ENCODE measurements at places on chromosomes 3 and 15.

GRCh38 chr15:90497376-90497775 lies 32.3 kb upstream of the CRTC3 start:
- DNase-seq = no peak

DNA sequence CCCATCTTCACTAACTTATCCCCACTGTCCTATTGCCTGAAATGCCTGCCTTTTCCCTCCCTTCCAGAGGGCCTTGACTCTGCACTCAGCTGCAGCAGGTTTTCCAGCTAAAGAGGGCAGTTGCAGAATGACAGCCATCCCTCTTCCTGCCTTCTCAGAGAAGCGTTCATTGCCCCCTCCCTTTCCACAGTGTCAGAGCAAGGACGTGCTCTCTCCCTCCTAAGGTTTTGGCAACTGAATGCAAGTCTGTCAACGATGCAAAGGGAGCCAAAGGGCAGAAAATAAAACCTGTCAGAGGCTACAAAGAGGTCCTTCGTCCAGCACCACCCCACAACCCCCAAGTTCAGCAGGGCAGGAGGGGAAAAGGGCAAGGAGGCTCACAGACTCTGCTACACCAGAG lies 230.1 kb upstream of the THBS1 start:
- no peak for DNase-seq

DNA sequence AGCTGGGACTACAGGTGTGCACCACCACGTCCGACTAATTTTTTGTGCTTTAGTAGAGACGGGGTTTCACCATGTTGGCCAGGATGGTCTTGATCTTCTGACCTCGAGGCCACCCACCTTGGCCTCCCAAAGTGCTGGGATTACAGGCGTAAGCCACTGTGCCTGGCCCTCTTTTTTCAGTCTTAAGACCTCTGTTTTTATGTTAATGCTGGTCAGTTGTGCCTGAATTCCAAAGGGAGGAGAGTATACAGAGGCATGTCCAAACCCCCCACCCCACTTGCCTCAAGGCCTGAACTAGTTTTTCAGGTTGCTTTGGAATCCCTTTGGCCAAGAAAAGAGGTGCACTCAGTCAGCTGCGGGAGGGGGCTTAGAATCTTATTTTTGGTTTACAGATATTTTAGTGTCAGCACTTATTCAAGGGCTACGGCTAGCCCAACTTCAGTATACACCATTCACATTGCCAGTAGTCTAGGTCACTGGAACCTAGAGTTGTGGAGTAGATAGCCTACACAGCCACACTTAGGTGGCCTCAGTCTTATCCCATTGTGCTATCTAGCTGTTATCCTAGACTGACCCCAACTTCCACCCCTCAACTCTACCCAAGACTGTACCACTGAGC lies 128.0 kb upstream of the TPM1 start:
- peak; percentile 46 for DNase-seq

- no peak for DNase-seq
These were observed 70.5 kb upstream of the SLCO3A1 start for GRCh38 chr15:91783008-91783407.

DNA sequence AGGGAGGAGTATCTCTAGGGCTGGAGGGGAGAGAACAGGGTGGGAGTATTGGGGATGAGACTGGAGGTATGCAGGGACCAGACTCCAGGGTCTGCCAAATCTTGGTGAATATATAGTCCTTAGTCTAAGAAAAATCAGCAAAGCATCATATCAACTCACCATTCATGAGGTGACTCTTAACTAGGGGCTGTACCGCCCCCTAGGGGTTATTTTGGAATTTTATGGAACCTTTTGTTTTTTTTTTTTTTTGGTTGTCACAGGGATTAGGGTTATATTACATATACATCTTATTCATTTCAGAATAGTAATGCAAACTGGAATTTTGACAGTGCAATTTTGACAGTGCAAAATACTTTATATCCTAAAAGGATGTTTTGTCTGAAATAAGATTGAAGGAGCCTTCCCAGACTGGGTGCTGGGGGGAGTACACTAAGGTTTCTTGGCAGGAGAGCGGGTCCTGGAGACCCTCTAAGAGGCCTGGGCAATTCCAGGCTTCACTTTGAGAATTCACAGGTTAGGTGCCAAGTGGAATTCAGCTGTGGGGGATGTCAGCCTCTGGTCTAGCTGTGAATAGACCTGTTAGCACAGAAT lies 7.5 kb downstream of the CMTM7 start:
- peak; percentile 66 for DNase-seq

GRCh38 chr15:63392361-63393009 lies 10.8 kb upstream of the CA12 start:
- no peak for DNase-seq

DNA sequence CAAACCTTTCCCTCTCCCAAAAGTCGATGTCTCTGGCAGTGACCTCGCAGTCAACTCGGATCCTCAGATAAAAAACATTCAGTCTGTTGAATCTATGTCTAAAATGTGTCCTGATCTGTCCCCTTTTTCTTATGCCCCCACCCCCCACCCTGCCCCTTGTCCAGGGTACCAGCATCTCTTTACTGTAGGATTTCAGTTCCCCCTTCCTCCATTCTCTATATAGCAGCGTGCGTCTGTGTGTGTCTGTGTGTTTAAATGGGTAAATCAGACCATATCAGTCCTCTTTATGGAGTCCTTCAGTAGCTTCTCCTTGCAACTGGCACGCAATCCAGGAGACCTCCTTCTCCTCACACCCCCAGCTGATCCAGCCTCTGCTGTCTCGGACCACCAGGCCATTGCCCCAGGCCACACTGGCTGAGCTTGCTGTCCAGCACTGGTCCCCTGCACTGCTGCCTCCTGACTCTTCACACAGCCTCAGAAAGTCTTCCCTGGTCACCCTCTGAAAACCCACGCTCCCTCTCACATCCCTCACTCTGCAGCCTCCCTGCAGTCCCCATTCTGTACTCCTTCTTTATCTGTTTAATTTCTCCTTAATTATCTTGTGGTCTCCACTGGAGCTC lies 1.5 kb downstream of the LRRK1 start:
- no peak for DNase-seq

DNA sequence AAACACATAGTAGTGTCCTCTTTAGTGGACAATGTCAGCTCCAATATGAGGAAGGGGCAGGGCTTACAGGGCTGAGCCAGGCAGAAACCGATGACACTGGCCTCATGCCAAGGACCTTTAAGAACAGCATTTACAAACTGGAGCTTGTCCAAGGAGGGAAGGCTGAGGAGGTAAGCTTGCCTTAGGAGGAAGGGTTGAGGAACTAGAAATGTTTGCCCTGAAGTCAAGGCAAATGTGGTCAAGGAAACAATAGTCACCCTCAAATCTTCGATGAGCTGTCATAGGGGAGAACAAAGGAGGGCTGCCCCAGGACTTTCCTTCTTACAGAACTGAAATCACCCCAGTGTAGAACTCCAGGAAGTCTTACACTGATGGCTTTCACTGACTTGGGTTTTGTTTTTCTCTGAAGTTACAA lies 136.4 kb downstream of the LIPC start:
- peak; percentile 50 for DNase-seq

GRCh38 chr3:8619548-8619947 lies 25.1 kb downstream of the SSUH2 start:
- peak; percentile 93 for DNase-seq

DNA sequence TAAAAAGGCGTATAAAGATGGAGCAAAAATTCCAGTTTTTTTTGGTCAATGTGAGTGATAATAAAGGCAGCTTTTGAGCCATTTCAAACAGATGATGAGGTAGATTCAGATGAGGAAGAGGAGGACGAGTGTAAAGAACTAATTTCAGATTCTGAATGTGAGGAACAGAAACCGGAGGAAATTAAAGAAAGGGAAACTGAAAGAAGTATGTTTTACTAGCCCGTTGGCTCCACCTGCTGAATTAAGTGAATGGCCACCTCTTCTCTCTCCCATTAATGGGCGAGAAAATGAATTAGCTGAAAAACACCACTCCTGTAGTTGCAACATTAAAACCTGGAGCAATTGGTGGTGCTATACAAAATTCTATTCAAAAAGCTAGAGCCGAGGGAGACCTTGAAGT lies 55.4 kb downstream of the CYP19A1 start:
- DNase-seq = no peak

- DNase-seq = no peak
These were observed 4.8 kb downstream of the ADAMTSL3 start for GRCh38 chr15:83658430-83659416.

GRCh38 chr3:171306631-171307030 lies 153.6 kb downstream of the TNIK start:
- peak; percentile 35 for DNase-seq

DNA sequence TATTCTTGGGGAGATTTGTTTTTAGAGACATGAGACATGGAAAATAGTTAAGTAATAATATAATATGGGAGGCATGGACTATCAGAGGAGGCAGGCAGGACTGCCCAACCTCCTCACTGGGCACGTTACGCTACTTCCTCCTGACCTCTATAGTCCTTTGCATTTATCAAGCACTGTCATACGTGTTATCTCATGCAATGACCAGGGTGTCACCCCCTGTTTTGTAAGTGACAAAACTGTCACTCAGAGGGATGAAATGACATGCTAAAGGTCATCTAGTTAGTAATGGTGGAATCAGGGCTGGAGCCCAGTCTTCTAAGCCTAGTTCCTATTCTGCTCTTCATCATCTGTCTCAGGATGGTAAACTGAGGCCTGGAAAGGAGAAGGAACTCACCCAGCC lies 66.7 kb downstream of the ST6GAL1 start:
- DNase-seq = no peak

DNA sequence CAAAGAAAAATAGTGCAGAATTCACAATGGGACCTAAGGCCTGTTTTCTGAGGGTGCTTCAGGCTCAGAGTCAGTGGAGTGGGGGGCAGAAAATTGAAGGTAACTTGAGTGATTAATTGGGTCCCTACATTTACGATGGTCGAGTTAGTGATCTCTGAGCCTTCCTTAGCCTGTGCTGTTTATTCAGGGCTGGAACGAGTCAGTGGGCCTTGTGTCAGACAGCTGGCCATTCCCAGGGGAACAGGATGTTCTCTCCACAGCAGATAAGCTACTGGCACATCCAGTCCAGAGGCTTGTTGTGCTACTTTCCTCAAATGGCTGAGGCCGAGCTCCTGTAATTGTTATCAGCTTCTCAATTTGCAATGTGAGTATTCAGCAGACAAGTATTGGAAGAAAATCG lies 29.2 kb upstream of the CNTN3 start:
- no peak for DNase-seq

DNA sequence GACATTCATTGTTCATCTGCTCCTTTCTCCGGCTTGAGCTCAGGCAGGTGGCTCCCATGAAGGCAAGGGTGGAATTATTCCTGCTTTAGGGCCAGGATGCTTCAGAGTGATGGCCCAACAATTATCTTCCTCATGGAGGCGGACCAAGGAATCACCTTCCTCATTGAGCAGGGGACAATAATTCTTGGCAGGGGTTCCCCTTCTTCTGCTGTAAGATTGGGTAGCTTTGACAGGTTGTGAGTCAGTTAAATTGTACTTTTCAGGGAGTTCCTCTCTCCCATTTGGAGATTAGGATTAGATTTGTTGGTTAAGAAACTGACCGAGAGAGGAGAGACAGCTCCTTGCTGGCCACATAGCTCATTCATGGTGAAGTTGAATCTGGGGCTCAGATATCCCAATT lies 31.4 kb upstream of the CD47 start:
- DNase-seq = no peak

DNA sequence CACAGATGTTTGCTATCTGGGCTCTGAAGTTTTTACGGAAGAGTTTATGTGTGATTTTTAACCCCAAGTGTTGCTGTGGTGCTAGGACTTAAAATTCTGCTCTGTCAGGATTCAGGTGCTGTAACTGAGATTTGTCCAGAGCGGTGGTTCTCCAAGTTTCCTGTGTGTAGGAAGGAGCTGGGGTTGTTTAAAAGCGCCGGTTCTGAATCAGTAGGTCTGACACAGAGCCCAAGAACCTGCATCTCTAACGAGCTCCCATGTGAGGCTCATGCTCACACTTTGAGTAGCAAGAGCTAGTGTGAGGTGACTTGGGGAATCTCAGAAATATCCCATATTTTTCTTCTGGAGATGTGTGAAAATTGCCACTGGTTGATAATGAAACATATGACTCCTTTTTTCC lies 325.5 kb downstream of the SATB1 start:
- DNase-seq = peak; percentile 15

- no peak for DNase-seq
These were observed 87.3 kb upstream of the THBS1 start for GRCh38 chr15:39493424-39494067.

DNA sequence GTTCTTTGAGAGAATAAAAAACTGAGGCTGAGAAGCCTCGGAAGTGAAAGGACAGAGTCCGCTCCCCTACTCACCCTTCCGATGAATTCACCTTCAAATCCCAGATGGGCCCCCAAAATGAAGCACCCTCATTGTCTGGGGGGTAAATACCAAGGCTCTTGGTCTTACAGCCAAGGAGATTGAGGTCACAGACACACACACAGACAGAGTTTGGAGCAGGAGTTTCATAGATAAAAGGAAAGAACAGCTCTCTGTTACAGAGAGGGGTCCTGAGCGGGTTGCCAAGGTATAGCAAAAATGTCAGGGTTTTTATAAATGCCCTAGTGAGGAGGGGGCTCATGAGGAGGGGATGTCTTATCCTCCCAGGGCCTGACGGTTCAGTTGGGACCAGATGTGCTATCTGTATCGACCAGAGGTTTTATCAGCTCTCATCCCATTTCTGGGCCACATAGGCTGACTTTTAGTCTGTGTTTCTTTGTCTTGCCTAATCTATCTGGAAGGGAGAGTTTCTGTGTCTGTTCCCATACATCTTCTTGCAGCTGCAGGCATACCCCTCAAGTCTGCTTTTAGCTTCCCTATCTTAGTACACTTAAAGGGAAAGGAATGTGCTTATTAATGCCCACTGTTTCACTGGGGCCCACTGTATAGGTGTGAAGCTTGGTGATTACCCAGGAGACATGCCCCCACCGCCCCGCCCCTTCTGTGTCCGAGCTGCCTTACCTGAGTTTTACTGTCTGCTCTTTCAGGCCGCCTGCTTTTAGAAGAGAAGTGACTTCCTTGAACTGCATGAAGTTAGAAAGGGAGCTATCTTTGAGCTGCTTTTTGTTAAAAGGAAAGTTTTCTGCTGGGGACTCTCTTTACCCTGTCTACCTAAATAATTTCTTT lies 66.8 kb upstream of the ATP11B start:
- no peak for DNase-seq

GRCh38 chr3:115321400-115321805 lies 174.3 kb upstream of the ZBTB20 start:
- no peak for DNase-seq

GRCh38 chr3:175383813-175384212 lies 524.7 kb downstream of the NAALADL2 start:
- DNase-seq = no peak

DNA sequence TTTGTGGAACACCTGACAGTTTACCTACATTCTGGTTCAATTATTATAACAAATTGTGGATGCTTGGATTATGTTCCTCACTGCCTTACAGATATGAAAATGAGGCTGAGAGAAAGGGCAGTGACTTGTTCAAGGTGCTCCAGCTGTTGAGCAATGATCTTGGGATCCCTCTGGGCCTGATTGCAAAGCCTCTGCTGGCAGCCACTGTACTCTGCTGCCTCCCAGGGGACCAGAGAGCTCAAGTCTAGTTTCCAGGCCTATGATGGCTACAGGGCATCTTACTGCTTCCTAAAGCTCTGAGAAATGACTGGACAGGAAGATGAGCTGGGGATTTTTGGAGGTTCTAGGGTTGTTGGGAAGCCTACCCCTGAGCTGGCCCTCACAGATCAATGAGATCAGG lies 2.3 kb upstream of the SHC4 start:
- DNase-seq = peak; percentile 92
